ENCODE measurements at places on chromosomes 4 and X.
A peak's percentile ranks its signal among the peaks of the same experiment; 100 is the strongest.

- no peak for DNase-seq
These were observed 185.2 kb upstream of the GPC4 start for GRCh38 chrX:133600536-133600935.

DNA sequence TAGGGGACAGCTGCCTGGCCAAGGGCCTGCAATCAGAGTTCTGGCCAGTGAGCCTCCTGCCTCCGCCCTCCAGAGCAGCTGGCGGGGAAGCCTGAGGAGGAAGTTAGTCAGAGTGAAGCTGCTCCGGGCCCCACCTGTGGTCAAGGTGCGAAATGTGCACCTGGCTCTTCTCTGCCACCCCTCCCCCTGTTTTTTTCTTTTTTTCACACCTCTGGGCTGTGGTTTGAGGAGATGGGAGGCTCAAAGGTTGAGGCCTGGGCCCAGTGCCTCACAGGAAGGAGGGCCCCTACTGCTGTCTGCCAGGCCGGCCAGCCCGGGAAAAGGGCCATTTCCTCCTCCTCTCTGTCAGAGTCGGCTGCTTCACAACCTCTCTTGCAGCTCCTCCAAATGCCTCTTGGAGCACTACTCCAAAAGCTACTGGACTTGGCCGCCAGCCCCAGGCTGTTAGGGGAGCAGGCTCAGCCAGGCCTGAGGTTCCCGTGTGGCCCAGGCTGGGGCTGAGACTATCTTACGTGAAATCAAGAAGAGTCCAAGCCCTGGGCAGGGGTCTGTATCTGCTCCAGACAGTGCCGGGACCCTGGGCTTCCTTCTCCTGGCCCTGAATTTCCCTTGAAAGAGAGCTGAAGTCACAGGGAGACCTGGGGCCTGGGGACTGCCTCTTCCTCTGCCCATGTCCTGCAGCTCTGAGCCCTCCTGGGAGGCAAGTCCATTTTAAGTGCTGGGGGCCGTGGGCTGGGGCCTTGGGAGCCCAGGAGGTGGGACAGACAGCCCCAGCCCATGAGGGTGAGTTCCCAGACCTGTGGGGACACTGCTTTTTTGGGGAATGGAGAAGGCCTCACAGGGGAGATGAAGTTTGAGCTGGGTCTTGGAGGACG is 4.5 kb upstream of the CXCR3 start:
- peak; percentile 20 for DNase-seq

- DNase-seq, result no peak
These were observed 11.8 kb downstream of the HTN1 start for GRCh38 chr4:70062000-70062399.

DNA sequence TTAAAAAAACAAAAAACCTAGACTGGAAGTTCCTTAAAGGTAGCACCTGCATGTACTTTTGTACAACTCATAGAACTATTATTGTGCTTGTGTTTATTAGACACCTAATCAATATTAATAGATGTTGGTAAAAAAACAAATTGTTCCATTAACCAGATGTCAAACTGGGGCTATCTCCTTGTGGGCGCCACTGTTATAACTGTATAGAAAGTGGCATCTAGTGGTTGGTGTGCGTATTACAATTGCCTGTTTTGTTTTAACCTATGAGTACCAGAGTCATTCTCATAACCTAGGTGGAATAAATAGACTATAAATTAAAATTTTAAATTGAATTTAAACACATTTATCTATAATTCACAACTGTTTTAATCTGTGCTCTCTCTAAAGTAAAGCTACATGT is 97.4 kb downstream of the COL4A5 start:
- DNase-seq, result peak; percentile 47

DNA sequence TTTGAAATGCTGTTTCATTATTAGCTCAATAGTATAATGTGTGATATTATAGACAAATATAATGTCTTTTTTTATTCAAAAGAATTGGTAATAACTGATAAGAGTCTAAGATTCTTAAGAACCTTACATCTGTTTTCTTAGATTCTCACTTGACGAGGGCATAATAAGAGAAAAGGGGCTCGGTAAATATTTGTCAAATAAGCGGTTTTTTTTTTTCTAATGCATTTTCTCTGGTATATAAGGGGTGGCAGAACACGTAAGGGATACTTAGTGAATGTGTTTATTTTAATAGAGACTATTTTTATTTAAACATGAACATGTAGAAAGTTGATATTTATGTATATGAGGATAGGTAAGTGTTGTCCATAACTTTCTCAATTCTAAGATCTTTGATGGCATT is 200.6 kb downstream of the RAPGEF2 start:
- DNase-seq, result no peak

DNA sequence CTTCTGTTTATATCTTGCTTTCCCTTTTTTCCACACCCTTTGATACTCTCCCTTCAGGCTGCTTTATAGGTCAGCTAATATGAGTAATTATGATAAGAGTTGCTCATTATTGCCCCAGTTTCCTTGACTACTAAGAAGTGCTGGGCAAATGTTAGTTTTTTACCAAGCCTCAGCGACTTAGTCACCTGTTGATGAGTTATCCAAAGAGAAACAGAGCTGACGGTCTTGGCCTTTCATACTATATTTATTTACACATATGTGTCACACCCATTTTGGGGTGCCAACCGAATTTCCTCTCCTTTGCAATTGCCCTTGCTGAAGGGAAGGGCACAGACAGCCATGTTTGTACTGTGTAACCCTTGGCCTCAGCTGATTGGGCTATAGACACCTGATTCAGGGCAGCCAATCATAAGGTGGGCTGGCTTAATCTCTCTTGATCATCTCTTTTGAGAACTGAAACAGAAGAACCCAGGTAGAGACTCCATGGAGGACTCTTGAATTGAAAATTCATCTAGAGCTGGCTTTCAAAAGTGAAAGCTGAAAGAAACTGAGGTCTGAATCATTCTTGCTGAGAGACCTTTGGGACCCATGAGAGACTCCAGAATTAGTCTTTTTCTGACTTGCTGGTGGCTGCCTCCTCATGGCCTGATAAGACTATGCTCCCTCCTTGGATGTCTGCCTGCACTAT is 111.7 kb upstream of the RPS6KA3 start:
- DNase-seq, result peak; percentile 32

- no peak for DNase-seq
These were observed 105.3 kb upstream of the MBNL3 start for GRCh38 chrX:132594129-132594528.

GRCh38 chr4:40829586-40829985 is 79.8 kb downstream of the NSUN7 start:
- no peak for DNase-seq

DNA sequence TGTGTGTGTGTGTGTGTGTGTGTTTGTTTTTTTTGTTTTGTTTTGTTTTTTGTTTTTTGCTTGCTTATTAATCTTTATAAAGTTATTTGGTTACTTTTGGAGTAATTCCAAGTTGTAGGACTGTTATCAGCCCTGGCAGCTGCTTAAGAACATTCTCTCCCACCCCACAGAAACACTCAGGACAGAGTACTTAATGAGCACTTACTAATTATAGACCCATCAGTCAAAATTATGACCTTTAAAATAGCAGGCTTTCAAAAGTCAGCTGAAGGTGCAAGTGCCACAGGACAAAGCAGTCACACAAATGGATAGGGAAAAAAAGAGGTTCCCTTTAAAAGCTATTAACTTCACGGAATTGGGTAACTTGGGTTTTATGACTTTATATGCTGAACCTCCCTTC is 69.0 kb downstream of the BEND2 start:
- DNase-seq, result no peak

DNA sequence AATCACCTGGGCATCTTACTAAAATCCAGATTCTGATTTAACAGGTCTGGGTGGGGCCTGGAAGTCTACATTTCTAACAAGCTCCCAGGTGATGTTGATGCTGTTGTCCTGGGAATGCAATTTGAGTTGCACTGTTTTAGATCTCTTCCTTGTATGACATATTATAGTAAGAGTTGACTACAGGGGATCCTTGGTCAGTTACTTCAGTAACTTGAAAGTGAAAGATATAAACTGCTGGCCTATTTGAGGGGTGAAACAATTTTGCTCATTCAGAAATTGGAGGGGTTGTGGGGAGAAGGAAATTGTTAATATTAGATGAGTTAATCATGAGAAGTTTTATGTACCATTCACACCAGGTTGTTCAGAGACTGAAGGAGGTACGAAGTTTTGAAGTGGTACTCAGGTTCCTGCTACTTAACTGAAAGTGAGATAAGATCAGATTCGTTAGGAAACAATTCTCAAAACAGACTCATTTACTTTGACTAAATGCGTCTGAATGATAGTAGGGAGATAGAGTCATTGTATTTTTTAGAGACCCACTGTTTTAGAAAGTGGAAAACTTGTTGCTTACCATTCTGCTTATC is 12.5 kb downstream of the SH2D1A start:
- no peak for DNase-seq

- no peak for DNase-seq
These were observed 35.2 kb downstream of the PDS5A start for GRCh38 chr4:39942507-39942906.

- DNase-seq, result no peak
These were observed 239.7 kb upstream of the NOCT start for GRCh38 chr4:138775890-138776289.

DNA sequence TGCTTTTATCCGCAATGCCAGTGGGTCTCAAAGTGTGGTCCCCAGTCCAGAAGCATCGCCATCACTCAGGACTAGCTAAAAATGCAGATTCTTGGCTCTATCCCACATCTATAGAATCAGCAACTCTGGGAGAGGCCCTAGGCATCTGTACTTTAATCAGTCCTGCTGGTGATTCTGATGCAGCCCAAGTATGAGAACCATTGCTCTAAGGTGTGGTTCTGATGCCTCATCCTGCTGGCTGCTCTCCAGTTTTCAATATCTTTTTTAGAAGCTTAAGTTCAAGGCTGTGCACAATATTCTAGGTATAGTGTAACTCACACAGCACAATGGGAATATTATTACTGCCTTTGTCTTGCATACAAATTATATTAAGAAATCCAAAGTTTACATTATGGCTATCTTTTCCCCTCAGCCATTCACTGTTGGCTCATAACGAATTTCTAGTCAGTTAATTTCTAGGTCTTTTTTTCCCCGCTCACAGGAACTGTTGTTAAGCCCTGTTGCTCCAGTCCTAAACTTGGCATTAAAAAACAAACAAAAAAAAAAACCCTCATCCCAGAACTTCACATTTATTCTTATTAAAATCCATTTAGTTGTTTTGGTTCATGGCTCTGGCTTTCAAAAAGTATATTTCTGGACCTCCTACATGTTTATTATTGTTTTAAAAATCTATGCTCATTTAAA is 109.1 kb downstream of the PHEX start:
- no peak for DNase-seq

GRCh38 chrX:140507982-140508305 is 3.1 kb upstream of the SOX3 start:
- DNase-seq, result no peak

DNA sequence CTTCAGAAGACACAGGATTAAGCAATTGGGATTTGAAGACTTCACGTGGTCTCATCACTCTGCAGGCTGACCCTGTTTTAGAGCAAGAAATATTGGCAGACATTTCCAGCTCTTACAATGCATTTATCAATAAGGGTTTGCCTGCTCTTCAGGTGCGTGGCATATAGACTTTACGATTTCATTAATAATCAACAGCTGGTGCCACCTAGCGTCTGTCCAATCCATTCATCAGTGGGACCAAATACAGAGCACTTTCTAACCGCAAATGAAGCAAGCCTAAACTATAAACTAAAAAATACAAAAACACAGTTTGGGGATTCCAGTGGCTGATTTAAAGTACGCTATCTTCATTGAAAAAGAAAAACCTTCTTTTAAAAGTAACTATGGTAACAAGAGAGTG is 125.4 kb upstream of the DMD start:
- no peak for DNase-seq

- no peak for DNase-seq
These were observed 104.0 kb upstream of the MBNL3 start for GRCh38 chrX:132592880-132593279.

- DNase-seq, result no peak
These were observed 332.0 kb downstream of the GRXCR1 start for GRCh38 chr4:43224559-43224958.

DNA sequence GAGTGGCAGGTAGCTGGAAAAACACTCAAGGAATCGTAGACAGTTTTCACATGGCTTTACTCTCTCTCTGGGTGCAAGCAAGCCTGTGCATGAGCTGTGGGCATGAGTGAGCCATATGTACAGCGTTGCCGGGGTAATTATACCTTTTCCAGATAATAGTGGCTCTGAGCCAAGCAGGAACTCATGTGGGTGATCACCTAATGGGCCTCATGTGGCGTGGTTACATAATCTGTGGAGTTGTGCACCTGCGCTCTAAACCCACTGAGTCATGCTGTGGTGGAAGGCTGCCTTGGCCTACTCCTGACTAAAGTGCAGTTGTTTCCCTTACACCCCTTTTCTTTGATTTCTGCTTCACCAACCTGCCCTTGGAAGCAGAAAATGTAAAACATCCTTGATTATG is 1564.5 kb upstream of the PCDH10 start:
- no peak for DNase-seq

DNA sequence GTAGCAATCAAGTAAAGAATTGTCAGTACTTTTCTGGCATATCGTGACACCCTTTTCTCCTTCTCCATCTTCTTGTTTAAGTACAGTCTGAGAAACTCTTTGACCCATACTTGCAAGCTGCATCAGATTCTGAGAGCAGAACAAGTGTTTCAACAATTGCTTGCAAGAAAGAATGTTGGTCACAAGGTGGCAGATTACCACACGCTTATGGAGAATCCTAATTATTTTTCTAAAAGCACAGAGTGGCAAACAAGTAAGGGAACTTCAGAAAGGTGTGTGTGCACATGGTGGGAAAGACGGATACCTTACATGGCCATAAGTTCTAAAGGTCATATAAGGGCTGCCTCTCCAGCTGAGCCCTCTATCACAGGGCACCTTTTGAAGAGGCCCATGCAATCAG is 136.4 kb upstream of the FGF13 start:
- peak; percentile 0 for DNase-seq

- no peak for DNase-seq
These were observed 387.6 kb upstream of the ZFP42 start for GRCh38 chr4:187608001-187608421.

DNA sequence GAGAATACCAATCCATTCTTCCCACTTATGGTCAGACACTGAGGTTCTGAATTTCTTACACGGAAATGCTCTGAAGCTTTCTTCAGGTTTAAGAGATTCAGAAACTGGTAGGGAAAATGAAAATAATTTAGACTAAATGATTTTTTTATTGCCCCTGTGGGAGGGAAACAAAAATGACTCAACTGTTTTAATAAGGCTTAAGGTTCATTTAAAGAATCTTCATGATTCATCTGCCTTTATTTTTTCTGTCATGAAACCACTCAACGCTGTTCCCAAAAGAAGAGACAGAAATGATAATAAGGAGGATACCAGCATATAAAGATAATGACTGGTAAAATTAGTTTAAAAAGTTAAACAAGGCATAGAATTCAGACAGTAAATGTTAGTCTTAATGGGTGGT is 39.3 kb upstream of the FAM47B start:
- DNase-seq, result no peak

GRCh38 chrX:78375894-78376293 is 48.5 kb upstream of the CYSLTR1 start:
- DNase-seq, result no peak

DNA sequence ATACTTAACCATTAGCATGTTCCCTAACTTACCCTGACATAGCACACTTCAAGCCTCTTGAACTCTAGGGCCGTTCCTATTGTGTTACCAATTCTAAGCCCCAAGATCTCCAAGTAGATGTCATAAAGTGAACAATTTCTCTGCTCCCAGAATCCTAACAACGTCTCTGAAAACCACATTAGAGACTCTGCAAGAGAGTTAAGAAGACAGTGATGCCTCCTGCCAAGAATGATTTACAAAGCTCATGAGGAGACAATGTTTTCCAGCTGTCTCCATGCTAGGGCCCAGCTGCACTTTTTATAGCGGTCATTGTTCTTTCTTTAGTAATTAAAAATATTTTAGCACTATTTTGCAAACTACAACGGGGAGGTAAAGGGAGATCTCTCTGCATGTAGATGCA is 358.4 kb downstream of the PPP3CA start:
- no peak for DNase-seq

- no peak for DNase-seq
These were observed 558.8 kb upstream of the GRIA3 start for GRCh38 chrX:122625239-122625638.
